ENCODE measurements at places on chromosomes 4 and X.

DNA sequence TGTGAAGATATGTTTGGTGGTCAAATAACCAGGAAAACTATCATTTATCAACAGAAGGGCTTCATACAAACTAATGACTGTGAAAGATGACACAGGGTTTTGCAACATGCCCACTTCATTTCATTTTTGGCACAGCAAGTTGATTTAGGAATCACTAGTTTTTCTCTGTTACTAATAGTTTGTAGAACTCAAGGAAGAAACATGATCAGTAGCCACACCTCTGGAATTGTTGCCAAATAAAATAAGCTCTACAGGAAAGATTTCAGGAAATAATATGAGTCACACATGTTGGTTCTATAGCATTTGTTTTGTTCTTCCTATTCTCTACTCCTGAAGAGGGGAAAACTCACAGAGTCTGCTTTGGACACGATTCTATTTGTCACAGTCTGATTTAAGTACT lies 255.4 kb downstream of the TLL1 start:
- no peak for DNase-seq

GRCh38 chrX:70478526-70479245 lies 34.1 kb downstream of the DLG3 start:
- DNase-seq = no peak

GRCh38 chr4:148649652-148650331 lies 207.6 kb upstream of the NR3C2 start:
- no peak for DNase-seq

DNA sequence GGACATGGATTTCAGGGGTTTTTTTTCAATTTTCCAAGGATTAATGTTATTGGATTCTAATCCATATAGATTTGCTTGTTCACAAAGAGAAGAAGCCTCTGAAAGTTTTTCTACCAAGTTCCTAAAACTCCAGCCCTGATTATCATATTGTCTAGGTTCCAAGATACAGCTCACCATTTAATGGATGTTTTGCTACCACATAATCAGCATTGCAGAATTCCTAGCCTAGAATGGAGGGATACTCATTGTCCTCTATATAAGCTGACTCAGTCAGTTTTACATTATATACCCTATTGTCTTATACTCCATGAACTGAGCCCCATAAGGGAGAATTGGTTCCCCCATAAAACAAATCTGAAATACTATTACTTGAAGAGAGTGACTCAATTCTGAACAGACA lies 664.7 kb upstream of the FAM241A start:
- no peak for DNase-seq

GRCh38 chr4:76388160-76388908 lies 32.6 kb downstream of the CCDC158 start:
- peak; percentile 31 for DNase-seq

GRCh38 chrX:15056044-15056443 lies 182.8 kb downstream of the MOSPD2 start:
- no peak for DNase-seq

Measured in PC-9 (cell line).